ENCODE measurements at places on chromosomes 7 and 10.

GRCh38 chr7:38461887-38462286, 169.3 kb downstream of the AMPH start:
- DNase-seq: no peak

DNA sequence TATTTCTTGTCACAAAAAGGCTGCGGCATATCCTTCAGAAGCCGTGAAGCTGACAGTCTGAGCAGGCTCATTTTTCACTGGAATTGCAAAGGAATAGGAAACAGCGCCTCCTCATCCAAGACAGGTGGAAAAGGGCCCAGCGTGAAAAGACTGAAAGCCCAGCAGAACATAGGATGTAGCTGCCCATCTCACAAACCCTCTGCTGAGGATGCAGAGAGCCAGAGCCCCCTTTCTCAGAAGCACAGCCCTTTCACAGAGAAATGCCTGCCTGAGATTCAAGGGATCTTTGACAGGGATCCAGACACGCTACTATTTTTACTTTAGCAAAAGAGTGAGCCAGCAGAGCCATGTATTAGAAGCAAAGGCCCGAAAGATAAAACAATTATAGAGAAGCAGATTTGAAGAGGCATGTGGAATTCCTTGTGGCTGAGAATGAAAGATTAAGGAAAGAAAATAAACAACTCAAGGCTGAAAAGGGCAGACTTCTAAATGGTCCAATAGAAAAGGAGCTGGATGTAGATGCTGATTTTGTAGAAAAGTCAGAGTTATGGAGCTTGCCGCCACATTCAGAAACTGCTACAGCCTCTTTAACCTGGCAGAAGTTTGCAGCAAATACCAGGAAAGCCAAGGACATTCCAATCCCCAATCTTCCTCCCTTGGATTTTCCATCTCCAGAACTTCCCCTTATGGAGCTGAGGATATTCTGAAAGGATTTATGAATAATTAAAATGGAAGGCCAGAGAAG, 36.9 kb downstream of the GDI2 start:
- DNase-seq: no peak

- no peak for DNase-seq
Measured at GRCh38 chr7:146411975-146412374, 295.4 kb downstream of the CNTNAP2 start.

DNA sequence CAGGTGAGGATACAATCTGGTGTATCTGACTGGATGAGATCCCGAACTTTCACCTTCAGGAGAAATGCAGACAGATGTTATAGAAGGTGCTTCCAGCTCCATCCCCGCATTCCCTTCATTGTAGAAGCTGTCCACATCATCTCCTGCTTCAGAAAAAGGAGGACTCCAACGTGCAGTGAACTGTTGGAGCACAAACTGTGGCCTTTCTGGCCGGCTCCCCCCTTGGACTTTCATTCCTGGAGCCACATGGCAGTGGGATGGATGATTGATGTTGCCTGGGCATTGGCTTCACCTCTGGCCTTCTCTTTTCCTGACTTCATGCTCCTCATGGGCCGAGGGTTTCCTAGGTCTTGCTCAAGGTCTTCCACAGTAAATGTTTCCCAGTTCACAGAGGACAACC, 29.6 kb upstream of the ZNF273 start:
- no peak for DNase-seq

DNA sequence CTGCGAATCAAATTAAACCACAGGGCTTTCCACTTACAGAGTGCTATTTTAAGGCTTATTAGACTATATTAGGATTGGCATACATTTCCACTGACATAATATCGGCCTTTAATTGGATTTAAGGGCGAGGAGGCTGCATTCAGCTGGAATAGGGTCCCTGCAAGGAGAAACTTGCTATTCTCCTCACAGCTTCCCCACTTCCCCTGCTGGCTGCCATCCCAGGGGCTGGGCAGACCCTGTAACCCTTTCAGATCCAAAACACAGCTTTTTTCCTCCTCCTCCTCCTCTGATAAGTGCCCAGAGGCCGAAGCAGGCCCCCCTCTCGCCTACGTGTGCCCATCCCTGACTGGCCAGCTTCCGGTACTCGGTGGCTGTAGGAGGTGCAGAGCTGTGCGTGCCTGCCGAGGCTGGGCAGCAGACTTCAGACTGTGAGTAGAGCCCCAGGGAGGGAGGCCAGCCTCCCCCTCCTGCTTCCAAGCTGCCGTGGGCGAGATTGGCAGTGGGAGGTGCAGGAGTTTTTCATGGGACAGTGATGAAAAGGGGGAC, 224.2 kb downstream of the PLXNA4 start:
- no peak for DNase-seq

DNA sequence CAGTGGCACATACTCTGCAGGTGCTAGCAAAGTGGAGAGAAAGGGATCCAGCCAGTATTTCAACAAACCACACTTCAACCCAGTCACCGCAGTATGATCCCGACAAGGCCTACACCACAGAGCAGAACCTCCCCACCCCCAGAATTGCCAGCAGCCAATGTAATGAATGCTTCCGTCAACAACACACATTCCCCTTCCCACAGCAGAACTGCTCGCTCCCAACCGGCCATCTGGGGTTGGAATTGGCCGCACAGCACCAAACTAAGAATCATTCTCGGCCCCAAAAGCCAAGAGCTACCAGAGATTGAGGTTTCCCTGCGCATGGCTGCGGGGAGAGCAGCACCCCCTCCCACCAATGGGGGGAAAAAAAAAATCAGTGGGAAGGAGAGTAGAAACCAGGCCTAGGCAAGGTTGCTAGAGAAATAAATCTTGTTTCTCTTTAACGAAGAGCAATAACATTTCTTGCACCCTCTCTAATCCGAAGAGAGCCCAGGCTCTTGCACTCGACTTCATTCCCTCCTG, 1.1 kb downstream of the WASL start:
- DNase-seq: no peak

- DNase-seq: no peak
Measured at GRCh38 chr7:2728316-2729030, 40.5 kb downstream of the AMZ1 start.

DNA sequence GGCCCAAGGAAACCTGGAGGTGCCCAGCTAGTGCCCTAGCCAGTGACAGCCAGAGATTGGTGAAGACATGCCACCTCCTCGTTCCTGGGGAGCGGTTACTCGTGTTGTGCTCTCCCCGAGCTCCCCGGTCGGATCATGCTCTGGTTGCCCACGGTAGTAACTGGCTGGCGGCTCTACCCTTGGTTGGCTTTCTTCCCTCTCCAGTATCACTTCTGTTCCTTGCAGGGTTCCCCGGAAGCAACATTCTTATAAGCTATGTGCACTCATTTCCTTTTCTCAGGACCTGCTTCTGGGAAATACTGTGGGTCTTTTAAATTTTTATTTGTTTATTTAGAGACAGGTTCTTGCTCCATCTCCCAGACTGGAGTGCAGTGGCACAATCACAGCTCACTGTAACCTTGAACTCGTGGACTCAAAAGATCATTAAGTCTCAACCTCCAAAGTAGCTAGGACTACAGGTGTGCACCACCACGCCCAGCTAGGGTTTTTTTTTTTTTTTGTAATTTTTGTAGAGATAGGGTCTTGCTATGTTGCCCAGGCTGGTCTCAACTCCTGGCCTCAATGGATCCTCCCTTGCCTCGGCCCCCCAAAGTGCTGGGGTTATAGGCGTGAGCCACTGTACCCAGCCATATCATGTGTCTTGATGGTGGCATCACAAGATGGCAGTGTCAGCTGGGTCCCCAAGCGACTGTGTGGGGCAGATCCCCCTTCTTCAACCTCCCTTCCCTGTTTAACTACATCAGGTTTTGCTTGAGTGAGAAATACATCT, 6.9 kb upstream of the CALHM1 start:
- DNase-seq: no peak

GRCh38 chr10:12512332-12513002, 163.1 kb downstream of the CAMK1D start:
- DNase-seq: no peak

- DNase-seq: no peak
Measured at GRCh38 chr7:15682111-15682510, 4.4 kb downstream of the MEOX2 start.

DNA sequence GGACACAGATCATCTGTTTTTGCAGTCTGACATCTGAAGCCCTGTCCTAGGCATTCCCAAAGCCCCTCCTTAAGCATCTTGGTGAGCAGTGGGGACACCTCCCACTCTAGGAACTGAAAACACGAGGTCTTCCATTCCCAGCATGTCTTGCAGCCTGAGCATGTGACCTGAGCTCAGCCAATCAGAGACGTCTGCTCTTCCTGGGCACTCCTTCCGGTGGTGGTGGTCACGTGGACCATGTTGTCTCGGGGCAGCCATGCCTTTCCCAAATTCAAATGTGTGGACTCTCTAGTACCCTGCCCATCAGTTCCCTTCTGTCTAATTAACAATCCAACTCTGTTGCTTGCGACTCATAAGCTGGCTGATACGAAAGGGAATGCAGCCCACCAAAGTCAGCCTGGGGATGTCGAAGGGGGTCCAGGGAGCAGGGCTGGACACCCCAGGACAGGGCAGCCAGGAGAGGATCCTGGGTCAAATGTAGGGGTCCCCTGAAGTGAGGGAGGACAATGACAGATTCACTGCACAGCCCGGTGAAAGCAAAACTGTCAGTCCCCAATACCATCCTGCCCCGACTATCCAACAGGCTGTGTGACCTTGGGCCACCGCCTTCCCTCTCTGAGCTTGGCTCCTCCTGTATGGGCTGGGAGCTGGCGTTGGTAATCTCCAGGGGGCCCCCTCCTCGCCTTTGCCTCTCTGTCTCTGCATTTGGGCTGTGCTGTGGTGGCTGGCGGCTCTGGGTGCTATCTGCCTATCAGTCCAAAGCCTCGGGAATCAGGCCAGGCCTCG, 57.4 kb upstream of the BAIAP2L1 start:
- DNase-seq: no peak

GRCh38 chr10:72063703-72064391, 24.5 kb downstream of the SPOCK2 start:
- DNase-seq: no peak

DNA sequence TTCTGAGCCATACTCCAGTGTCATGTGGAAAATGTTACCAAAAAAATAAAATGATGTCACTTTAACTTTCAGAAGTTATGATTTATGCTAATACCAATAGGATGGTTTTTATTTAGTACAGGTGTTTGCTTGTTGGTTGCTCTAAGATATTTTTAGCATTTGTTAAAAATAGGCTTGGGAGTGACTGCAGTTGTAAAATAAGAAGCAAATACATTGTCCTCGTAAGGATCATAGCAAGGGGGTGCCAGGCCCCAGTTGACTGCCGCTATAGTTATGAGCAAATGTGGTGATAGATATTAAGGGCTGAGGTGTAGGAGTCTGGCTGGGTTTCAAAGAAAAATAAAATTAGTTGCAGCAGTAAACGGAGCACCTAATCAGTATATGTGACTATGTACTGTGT, 354.4 kb upstream of the BMPER start:
- DNase-seq: no peak

GRCh38 chr7:17564678-17565212, 266.3 kb downstream of the AHR start:
- no peak for DNase-seq

DNA sequence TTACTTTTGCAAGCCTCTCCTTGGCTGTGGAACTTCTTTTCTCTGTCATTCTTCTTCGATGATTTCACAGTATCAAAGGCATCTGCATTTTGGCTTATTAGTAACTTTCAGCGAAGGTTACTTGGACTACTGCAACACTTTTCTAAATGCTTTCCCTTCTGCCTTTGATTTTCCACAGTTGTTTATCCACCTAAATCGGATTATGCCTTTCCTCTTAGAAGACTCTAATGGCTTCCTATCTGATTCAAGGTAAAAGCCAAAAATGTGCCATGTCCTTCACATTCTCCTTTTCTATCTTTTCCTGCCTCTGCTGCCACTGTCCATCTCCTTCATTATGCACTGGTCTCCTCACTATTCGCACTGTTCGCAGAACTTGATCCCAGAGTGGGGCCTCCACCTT, 1606.3 kb upstream of the LRRTM3 start:
- no peak for DNase-seq

DNA sequence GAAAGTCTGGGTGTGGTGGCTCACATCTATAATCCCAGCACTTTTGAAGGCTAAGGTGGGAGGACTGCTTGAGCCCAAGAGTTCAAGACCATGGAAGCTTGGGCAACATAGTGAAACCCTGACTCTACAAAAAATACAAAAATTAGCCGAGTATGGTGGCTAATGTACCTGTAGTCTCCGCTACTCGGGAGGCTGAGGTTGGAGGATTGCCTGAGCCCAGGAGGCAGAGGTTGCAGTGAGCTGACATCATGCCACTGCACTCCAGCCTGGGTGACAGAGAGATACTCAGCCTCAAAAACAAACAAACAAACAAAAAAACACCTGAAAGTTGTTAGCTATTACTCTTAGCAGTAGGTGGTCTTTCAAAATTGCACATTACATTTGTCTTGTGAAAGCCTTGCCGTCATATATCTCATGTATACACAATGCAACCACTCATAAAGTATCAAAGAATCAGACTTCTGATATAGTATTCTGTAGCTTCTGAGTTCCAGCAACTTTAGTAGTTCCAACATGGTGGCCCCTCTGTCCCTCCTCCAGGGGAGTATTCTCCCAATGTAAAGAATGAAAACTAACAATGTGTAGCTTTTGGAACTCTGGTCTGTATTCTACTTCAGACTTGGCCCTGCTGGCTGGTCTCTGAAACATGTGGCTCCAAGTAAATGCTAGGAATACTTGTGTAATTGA, 101.5 kb downstream of the ZNF92 start:
- DNase-seq: no peak

DNA sequence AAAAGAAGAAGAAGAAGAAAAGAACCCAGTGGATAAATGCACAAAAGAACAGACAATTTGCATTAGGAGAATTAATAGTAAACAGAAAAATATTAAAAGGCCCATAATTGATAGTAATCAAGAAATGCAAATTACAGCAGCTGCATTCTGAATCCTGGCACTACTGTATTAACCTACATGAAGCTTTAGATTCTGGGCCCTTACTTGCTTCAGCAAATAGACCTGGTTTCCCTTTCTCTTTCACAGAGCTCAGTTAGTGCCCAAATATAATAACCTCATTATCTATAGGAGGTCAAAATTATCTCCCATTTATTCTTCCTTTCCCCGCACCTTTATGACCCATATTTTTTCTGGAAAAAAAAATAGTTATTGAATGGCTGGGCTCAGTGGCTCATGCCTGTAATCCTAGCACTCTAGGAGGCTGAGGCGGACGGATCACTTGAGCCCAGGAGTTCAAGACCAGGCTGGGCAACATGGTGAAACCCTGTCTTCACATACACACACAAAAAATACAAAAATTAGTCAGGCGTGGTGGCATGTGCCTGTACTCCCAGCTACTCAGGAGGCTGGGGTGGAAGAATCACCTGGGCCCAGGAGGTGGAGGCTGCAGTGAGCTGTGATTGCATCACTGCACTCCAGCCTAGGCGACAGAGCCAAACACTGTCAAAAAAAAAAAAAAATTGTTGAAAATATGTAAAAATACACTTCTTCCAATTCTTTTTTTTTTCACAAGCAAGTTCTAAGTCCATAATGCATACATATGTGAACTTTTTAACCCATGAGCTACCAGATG, 36.0 kb upstream of the PIK3AP1 start:
- DNase-seq: no peak

DNA sequence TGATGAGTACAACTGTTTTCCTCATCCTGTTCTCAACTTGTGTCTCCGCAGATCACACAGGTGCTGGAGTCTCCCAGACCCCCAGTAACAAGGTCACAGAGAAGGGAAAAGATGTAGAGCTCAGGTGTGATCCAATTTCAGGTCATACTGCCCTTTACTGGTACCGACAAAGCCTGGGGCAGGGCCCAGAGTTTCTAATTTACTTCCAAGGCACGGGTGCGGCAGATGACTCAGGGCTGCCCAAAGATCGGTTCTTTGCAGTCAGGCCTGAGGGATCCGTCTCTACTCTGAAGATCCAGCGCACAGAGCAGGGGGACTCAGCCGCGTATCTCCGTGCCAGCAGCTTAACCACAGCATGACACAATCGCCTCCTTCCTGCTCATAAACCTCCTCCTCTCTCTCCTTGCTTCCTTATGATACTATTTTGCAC, 126.7 kb upstream of the PRSS58 start:
- DNase-seq: no peak
